ENCODE measurements at places on chromosomes 11 and 22. TPM values are rescaled to one million over a fixed set of nuclear protein-coding genes. Genes with fewer than 3 reads are reported as not detected.

DNA sequence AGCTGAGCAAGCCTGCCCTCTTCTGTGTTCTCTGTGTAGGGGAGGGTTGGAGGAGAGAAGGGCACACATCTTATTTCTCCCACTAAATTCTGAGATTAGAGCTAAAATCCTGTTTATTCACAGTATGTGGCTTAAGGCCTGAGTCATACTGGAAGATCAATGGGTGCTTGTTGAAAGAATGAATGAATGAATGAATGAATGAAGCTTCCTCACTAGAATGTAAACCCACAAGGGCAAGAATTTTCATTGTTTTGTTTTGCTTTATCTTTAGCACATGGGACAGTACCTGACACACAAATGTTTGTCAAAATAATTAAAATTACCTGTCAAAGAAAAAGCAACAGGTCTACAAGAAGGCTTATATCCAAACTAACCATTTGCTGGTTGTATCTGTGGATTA is 50.6 kb upstream of the PAK1 start:
- DNase-seq = no peak

DNA sequence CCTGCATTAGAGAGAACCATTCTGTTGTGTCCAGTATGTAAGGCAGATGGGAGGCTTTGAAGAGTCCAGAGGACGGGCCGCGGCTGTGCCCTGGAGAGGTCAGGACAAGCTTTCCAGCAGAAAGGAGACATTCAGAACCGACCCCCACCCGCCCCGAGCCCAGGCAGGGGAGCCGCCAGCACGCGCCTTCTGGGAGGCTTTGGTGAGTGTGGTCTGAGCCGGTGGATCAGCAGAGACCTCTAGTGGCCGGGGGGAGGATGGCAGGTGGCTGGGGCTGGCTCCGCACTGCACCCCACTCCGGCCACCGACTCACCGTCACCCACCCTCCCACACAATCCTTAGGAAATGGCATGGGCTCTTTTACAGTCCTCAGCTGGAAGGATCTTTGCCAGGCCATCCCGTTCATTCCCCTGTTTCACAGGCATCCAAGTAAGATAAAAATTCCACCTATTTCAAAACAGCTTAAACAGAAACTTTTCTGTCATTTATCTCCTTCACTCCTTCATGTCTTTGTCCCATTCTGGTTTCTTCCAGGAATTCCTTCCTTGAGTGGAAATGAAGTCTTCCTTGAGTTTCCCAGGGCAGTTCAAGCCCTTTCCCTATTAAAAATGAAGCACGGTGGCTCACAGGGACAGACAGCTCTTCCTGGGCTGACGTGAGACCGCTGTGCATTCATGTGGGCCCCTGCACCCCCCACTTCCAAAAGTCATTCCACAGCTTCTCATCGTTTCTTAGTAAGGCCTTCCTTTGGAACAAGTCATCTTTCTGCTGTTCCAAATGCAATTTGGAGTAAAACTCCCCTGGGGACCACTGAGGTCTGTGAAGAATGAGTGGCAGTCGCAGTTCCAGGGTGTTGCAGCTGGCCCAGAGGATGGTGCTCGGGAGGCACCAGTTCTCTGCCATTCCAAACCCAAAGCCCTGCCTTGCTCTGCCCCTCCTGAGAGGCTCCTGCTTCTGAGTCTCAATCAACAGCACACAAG is 91.0 kb downstream of the FEZ1 start:
- peak; percentile 67 for DNase-seq

DNA sequence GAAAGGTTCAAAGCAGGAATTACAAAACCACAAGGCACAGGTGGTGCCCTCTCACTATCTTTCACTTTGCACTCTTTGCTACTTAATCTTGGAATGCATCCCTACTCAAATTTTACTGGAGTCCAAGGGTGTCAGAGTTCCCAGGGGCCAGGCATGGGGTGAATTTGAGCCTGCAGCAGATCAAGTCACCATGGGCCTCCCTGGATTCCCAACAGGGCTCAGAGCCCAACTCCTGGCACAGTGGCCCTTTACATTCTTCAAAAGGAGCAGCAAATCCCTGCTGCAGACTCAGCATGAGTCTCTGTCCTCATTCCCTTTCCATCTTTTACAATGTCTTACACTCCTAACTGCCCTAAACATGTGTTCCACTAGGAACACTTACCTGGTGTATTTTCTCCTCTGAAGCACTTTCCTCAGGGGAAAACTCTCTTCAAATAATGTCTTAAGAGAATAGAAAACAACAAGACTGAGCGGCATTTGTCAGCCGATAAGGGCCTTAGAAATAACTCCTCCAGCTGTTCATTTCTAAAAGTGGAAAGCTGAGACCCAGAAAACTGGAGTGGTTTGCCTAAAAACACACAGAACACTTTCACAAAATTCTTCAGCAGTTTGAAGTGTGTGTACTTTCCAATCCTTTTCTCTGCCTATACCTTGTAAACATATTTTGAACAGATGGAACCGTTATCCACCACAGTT is 596.0 kb downstream of the INSC start:
- no peak for DNase-seq

DNA sequence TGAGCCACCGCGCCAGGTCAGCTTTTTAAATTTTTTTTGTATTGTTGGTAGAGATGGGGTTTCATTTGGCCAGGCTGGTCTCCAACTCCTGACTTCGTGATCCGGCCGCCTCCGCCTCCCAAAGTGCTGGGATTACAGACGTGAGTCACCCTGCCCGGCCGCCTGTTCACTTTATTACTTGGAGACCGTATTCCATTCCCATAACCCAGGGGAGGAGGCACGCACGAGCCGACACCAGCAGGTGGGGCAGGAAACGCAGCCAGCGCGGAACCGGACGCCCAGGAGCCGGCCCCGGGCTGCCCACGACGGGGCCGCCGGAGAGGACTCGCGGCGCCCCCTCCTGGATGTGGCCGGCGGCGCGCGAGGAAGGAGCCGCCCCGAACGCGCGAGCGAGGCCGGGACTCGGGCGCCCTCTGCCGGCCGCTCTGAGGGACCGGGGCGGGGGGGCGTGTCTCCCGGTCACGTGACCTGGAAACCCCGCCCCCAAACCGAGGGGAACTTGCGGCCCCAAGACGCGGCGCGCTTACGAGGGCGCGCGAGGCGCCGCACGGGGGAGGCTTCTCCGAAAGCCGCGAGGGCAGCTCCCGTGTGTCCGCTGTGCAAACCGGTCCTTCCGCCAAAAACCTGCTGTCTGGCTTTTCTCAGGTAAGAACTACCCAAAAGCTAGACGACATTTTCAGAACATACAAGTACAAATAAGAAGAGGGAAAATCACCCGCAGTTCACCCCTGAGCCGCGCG is 11.6 kb upstream of the RNH1 start:
- DNase-seq = peak; percentile 83

DNA sequence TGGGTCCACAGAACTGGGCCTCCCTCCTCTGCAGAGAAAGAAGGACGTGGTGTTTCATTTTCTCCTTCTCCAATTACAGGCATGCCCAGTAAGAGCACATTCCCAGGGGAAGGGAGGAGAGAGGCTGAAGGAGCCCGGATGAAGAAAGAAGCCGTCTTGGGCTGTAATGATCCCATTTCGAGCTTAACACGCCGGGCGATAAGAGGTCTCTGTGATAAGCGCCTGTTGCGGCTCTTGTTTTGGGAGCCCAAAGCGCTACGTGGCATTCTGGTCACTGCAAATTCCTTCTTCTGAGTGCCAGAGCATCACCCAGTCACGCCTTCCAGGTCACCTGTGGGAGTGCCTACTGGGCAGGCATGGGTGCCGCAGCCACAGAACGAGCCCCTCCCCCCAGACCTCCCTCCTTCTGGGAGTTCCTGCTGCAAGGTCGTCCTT is 57.5 kb downstream of the ANO1 start:
- DNase-seq = no peak

GRCh38 chr11:41400819-41401382 is 58.6 kb downstream of the LRRC4C start:
- DNase-seq = no peak

DNA sequence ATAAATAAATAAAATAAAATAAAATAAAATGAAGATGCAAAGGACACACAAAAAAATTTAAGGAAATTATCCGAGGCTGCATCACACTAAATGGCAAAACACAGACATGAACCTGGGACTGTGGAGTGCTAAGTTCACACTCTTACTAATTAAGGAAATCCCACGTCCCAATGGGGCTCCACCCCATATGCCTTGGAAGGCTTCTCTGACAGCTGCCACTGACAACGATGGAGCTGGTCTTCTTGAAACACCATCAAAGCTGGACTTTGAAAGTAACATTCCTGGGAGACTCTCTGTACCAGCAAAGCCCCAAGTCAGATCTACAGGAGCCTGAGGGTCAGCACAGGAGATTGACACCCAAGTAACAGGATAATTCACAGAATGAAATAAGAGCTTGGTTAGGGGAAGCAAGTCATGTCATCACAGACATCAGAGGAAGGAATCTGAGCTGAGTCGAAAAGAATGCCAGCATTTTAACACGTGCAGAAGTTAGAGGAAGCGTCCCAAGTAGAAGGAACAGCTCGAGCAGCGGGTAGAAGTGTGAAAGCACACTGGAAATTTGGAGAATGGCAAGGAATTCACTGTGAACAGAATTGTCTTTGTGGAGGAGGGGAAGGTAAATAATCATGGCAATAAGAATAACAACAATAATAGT is 13.8 kb downstream of the TPST2 start:
- DNase-seq = no peak

GRCh38 chr22:38316364-38317121 is 690 bp downstream of the CSNK1E start:
- peak; percentile 56 for DNase-seq

DNA sequence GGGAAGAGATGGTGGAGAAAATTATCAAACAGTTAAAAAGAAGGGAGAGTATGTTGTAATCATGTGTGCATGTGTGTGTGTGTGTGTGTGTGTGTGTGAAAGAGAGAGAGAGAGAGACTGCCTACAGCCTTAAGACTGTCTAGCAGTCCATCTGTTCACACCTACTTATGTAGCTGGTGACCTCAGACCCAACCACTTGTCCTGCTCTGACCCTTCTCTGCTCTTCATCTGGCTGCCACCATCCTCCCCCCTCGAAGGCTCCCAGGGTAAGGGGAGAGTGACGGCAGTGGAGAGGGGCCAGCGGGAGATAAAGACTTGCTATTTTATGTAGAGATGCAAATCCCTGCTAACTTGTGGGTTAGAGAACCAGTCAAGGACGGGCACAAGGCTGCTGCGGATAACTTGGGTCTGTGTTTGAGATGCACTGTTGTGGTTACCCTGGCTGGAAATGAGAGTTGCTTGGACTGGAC is 24.9 kb upstream of the GRAMD1B start:
- no peak for DNase-seq

DNA sequence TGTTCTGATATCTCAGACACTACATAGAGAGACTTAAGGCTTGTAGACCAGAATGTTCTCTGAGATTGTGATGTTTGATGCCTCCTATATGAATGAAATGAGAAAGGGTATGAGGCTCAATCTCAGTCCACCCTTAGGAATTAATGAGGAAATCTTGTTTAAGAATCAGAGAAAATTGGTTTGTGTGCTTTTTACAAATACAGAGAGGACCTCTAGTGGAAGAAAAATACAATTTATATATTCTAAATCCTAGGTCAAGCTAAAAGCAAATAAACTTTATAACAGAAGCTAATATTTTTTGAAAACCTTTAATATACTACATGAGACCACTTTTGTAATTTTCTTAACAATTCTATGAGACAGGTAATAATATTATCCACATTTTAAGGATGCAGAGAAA is 5.0 kb upstream of the OR52H1 start:
- DNase-seq = no peak

GRCh38 chr22:32587449-32587848 is 112.8 kb downstream of the FBXO7 start:
- no peak for DNase-seq

DNA sequence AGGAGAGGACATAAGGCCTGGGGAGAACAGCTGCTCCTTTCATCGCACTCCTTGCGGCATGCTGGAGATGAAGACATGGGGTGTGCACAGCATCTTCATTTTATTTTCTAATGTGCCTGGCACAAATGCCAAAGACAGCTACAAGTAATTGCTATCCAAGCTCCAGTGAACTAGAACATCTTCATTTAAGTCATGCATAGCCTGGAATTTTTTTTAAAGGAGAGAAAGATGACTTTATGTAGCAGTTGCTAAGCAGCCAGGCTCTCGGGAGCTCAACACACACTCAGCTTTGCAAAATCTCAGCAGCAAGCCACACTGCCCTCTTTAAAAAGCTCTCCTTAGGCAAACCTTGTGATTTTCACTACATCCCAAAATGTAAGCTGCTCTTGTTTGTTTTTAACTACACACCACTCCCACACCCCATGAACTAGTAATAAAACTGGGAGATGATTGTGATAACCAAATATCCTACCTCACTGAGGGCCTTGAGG is 164.5 kb upstream of the POU2AF2 start:
- DNase-seq = no peak

DNA sequence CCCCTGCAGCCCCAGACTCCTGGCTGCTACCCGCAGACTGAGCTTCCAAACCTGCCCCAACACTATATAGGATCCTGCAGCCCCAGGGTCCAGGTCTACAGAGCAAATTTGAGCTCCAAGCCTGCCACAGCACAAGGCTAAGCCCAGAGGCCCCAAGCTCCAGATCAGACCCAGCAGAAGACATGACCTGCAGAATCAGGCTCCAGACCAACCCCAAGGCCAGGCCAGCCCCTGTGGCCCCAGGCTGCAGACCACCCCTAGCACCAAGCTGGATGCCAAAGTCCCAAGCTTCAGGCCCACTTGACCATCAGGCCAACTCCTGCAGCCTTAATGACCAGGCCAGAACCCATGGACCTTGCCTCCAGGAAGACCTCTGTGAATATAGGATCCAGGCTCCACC is 145.3 kb downstream of the DLG2 start:
- DNase-seq = no peak

Gene DESI1
- total RNA-seq = 39.4 TPM

Gene P4HA3
- total RNA-seq = 1.0 TPM

Gene VWCE
- 0.81 TPM for total RNA-seq

Gene P2RX3
- total RNA-seq = 0.40 TPM

Gene ADM
- total RNA-seq = 27.2 TPM

Gene SCGB1D4
- total RNA-seq = not detected

Gene IL10RA
- total RNA-seq = 29.3 TPM

Gene NAV2
- 5.3 TPM for total RNA-seq

Gene KCNK7
- total RNA-seq = 1.1 TPM

Data from mucosa of gallbladder (tissue), 1 donor.